ENCODE measurements at places on chromosomes 5 and 9.
A peak's percentile ranks its signal among the peaks of the same experiment; 100 is the strongest.

GRCh38 chr5:52767217-52767743, 20.4 kb upstream of the ITGA1 start:
- DNase-seq, result no peak

DNA sequence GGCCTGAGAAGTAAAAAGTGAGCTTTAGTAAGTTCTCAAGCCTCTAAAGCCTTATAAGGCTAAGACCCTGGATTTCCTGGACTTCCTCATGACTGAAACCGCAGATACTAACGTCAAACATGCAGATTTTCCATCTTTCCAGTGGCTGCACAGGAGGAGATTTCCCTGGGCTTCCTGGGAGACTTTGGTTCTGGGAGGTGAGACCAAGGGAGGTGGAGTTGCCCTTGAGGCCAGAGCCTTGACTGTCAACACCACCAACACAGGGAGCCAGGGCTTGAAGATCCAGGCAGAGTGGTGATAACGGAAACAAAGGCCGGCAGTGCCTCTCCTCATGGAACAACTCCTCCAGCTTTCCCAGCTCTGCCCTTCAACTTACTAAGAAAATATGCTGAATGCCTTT, 144.7 kb upstream of the LRRTM2 start:
- DNase-seq, result peak; percentile 20

GRCh38 chr9:106111039-106111730, 416.8 kb downstream of the TMEM38B start:
- no peak for DNase-seq

GRCh38 chr5:95447961-95448360, 56.8 kb downstream of the FAM81B start:
- DNase-seq, result no peak

DNA sequence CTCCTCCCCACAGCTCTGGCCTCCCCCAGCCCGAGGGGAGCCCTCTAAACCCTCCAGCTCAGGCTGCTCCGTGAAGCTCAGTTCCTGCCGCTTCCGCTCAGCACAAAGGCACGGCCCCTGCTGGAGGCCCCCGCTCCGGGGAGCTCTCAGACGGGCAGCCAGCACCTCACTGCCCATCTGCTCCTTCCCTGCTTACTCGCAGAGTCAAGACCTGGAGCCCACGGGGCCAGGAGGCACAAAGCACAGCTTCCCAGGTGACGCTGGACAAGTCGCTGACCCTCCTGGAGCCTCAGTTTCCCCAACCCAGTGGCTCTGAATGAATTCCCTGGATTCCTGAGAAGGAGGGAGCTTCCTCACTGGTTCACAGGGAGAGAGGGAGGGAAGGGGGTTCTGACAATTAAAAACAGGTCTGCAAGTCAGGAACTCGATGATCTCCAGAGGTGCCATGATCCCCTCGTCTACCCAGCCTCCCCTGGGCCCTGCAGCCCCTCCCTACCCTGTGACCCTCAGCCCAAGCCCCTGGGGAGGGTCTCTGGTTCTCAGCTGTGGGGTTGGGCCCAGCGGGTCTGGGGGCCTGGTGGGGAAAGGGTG, 36.2 kb downstream of the VAV2 start:
- no peak for DNase-seq

DNA sequence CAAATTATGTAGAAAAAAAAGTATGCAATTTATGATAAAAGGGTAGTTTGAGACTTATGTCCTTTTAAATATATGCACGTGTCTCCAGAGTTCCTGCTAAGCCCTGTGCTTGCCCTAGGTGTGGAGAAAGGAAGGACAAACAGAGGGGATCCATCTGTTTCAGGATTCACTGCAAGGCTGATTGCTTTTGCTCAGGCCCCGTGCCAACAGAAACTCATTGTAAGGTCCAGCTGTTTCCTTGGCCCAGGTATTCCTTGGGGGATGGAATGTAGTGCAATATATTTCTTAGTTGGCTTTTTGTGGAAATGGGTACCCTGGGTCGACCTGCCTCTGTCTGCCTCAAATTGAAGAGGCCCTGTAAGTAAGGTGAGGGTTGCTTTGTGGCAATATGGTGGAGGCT, 268.6 kb upstream of the CLINT1 start:
- DNase-seq, result no peak

- no peak for DNase-seq
Observed at GRCh38 chr9:110351009-110351467, 13.4 kb upstream of the TXNDC8 start.

- DNase-seq, result no peak
Observed at GRCh38 chr5:158519433-158520021, 580.2 kb downstream of the EBF1 start.

DNA sequence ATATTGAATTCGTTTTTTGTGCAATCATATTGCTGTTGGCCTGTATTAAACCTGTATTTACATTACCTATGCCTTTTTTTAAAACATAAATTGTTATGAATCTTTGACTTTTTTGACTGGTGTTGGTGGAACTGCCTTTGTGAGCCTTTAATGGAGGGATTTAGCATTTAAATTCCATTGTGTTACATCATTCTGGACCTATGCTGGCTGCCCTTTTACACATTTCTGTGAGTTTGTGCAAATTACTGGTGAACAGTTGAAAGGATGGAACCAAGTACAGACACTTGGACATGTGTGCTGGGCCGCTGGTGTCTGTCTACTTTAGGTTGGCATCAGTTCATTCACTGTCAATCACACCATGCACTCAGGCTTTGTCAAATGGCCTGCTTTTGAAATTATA, 3.4 kb downstream of the SNX18 start:
- no peak for DNase-seq

- DNase-seq, result no peak
Observed at GRCh38 chr5:159850160-159850559, 66.1 kb upstream of the ADRA1B start.

DNA sequence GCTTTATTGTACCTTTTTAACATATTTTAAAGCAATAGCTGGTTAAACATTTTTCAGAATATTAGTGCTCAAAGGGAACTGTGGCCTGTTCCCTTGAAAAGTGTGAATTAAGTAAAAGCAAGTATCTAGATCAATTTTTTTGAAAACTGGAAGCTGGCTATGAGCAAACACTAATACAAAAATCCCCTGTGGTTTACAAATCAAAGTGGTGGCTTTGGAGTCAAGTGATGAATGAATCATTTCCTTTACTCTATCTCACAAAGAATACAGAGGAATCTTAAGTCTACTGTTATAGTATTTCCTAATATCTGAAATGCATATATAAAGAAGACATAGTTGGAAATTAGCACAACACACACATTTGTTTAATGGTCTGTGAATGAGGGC, 212.4 kb upstream of the C9orf72 start:
- no peak for DNase-seq

GRCh38 chr5:1118738-1119137, 6.9 kb upstream of the SLC12A7 start:
- no peak for DNase-seq

- no peak for DNase-seq
Observed at GRCh38 chr5:56516035-56516434, 282.9 kb upstream of the ANKRD55 start.

DNA sequence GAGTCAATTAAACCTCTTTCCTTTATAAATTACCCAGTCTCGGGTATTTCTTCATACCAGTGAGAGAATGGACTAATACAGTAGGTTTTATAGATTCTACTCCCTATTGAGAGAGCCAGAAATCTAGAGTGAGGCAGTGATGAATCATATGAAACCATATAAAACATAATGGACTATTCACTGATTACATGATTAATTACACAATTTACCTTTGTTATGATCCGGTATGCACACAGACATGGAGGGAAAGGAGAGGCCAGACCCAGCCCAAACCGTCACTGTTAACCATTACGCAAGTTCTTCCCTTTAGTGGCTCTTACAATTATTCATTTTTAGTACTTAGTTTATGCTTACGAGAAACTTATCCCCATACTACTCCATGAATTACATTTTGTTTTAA, 205.0 kb downstream of the DNAH5 start:
- no peak for DNase-seq

GRCh38 chr5:157279605-157280239, 13.8 kb downstream of the CYFIP2 start:
- DNase-seq, result no peak

DNA sequence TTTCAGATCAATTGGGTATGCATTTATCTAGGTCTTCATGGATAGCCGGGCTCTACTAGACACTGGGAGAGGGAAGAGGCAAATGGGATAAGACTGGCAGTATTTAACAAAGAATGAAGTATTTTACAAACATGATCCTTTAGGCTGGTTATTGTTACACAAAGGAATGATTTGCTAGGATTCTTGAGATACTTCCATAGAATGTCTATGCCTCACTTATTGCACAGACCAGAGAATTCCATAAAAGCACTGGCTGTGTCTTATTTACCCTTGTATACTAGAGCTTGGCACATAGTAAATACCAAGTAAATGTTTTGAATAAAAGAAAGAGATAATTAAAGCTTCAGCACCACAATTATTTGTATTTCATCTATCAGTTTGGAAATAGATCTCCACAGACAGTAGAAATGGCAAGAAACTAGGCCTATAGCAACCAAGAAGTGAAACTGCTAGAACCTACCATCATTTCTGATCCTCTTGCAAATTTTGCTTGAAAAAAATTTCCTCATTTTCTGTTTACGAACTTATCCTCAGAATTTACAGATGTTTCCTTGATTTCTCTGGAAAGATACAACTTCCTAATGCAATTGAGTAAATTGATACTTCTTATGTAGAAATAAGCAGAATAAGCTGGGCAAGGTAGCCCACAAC, 3.8 kb downstream of the PDCD1LG2 start:
- DNase-seq, result no peak

DNA sequence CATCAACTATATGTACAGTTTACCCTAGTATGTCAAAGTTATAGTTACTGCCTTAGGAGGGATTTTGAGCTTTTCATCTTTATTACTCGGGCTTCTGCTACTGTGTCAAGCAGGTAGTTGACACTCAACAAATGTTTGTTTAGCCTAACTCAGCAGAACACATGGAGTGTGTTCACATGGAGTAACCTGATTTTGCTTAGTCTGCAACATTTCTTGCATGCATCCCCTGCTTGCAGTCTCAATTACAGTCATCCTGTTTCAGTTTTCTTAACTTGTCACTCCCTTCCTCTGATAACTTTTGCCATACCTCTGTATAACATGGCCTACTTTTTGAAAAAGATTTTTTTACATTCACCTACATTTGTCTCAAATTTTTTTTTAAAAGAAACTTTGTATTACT, 135.5 kb downstream of the NMUR2 start:
- no peak for DNase-seq

DNA sequence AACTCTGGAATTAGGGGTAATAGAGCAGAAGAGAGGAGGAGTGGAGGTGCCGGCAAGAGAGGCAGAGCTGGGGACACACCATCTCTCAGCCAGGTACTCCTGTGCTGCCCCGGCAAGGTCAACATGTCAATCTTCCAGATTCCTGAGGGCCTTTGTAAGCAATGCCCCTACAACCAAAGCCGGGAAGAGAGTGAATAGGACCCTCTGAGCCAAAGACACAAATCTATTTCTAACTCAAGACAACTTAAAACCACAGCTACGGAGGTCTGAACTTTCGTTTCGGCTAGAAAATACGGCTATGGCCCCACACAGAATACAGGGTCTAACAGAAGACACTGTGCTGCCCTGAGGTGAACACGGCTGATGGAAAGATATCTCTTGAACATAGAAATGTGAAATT, 66.6 kb downstream of the SERINC5 start:
- no peak for DNase-seq

DNA sequence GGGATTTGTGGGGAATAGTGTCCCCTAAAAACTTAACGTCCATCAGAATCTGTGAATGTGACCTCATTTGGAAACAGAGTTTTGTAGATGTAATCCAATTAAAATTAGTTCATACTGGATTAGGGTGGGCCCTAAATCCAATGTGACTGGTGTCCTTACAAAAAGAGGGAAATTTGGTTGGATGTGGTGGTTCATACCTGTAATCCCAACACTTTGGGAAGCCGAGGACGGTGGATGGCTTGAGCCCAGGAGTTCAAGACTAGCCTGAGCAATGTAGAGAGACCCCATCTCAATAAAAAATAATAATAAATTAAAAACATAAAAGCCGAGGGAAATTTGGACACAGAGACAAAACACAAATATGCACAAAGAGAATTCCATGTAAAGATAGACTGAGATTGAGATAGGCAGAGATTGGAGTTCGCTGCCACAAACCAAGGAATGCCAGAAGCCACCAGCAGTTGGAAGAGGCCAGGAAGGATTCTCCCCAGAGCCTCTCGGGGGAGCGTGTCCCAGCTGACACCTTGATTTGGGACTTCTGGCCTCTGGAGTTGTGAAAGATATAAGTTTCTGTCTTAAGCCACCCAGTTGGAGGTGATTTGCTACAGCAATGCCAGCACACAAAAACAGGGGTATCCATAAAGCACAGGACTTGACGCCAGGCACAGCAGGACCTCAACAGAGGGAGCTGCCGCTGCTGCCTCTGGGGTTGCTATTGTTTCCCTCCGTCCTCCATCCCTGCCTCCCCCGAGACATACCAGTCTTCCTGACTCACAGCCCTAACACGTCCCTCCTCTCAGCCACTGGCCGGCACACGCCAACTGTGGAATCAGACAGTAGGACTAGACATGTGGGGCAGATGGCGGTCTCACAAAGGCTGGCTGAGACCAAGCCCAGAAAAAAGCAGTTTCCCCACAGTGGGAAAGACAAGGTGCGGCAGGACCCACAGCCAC, 73.8 kb upstream of the IL17B start:
- no peak for DNase-seq

GRCh38 chr5:109567374-109568044, 122.2 kb upstream of the MAN2A1 start:
- DNase-seq, result no peak

DNA sequence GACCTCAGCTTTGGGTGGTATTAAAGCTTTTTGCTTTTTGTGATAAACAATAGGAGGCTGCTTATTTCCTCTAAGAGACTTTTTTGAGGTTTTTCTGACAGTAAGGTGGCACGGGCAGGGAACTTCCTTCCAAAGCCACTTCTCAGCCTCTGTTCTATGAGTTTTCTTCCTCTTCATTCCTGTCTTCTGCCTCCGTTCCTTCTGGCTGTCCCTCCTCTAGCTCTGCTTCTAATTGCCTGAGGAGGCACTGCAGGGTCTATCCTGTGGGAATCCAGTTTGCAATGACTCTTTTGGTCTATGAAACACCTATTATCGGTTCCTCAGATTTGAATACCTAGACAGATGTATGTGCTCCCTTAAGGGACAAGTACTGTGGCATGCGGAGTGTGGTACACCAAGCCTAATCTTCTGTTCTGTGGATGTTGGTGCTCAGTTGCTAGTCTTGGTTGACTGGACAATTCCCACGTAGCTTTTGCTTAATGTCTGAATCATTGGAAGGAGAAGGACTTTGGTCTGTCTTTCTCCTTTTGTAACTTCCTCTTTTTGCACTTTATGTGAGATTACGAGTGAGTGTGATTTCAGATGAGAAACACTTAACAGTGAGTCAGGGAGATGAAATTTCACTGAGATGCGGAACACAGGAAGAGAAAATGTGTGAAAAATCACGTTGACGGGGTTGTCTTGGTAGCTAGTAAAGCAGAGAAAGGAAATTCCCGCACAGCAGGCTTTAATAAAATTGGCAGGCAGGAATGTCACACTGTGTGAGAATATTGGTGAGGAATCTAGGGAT, 305.2 kb downstream of the EFNA5 start:
- DNase-seq, result no peak

GRCh38 chr5:116521173-116521872, 53.3 kb downstream of the SEMA6A start:
- no peak for DNase-seq
